ENCODE measurements at places on chromosomes 7 and 10.

GRCh38 chr7:103605640-103606039, 159.6 kb upstream of the SLC26A5 start:
- DNase-seq, result no peak

DNA sequence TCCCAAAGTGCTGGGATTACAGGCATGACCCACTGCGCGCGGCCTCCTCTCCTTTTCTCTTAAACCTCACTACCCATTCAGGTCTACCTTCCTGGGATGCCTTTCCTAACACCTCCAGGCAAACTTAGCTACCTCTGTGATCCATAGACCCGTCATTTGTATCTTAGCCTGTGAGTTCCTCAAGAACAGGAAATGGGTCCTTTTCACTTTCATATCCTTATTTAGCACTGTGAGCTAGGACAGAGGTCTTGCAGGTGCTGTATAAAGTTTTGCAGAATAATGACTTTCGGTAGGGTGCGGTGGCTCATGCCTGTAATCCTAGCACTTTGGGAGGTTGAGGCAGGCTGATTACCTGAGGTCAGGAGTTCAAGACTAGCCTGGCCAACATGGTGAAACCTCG, 215.7 kb downstream of the RELN start:
- DNase-seq, result no peak

DNA sequence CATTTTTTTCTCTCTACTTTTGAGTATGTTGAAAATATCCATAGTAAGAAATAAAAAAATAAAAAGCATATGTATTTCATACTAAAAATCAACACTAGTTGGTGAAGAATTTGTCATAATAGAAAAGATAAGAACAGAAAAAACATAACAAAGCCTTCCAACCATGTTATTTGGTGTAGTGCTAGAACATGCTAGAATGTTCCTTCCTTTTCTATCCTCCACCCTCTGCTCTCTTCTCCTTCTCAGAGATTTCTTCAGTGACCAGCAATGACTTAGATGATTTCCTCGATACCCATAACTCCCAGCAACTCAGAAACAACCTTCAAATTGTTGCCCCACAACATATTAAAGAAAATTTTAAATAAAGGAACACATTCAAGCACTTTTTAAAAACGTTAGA, 2.6 kb downstream of the ZC3HAV1 start:
- no peak for DNase-seq

DNA sequence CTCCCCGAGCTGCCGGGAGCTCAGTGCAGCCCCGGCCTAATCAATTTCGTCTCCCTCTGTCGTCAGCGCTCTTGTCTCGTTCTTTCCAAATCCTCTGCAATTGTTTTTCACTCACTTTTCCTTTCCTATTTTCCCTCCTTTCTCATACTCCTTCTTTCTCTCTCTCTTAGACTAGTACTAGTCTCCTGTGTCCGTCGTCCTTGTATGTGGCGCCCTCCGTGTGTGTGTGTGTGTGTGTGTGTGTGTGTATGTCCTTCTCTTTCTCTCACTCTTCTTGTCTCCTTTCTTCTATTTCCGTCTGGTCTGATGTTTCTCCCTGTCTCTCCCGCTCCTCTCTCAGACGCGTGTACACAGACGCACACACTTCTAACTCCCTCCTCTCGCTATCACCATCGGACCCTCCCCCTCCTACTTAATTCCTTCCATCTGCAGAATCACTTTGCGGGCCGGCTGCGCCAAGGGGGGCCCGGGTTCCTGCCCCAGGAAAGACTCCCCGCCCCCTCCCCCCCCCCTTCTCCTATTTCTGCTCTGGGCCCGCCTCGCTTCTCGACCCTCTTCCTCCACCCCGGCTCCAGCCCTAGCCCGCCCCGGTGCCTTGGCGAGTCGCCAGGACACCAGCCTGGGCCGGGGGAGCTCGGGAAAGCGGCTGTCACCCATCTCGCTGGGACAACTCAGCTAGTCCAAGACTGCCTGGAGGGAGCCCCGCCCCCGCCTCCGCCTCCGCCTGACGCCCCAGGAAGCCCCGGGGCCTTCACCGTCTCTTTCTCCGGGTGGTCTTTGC, 743 bp upstream of the ZCCHC24 start:
- no peak for DNase-seq

DNA sequence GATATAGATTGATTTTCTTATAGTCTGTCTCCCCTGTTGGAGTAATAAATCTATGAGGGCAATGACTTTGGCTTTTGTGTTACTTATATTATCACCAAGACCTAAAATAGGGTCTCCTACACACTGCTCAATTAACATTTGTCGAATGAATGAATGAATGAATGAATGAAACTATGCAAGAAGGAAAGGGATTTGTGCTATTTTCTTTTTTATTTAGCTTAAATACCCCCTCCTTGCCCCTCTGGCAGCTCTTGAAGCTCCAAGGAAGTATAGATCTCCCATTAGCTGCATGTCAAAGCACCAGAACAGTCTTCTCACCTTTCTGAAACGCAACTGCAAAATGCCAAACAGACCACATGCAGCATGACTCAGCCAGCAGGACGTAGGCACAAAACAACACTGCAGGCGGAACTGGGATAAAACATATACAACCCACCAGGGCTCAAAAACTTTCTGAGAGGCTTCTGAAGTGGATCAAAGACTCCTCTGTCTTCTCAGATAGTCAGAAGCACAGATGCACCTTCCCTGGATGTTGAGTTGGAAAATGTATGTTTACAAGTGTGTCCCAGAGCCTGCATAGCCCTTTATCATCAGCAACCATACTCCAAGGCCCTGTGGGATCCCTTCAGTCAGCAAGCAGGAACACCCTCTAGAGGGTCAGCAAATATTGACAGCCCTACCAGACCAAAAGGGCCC, 187.8 kb downstream of the NPSR1 start:
- DNase-seq, result no peak

GRCh38 chr7:105982388-105982787, 19.3 kb downstream of the CDHR3 start:
- no peak for DNase-seq

- no peak for DNase-seq
Observed at GRCh38 chr7:138992052-138992531, 10.9 kb upstream of the KIAA1549 start.

- no peak for DNase-seq
Observed at GRCh38 chr7:5635461-5636445, 145.7 kb downstream of the RNF216 start.

DNA sequence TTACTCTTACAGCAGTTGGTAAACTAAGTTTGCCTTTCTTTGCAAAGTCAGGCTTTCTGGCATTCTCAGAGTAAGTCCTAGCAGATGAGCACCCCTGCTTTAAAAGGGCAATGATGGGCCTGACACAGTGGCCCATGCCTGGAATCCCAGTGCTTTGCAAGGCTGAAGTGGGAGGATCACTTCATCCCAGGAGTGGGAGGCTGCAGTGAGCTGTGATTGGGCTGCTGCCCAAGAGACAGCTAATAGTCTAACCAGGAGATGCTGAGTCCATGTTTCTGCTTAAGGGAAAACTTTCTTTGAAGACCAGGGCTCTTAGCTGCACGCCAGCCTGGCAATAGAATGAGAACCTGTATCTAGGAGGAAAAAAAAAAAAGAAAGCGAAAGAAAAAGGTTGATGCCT, 100.2 kb upstream of the MPP7 start:
- no peak for DNase-seq

DNA sequence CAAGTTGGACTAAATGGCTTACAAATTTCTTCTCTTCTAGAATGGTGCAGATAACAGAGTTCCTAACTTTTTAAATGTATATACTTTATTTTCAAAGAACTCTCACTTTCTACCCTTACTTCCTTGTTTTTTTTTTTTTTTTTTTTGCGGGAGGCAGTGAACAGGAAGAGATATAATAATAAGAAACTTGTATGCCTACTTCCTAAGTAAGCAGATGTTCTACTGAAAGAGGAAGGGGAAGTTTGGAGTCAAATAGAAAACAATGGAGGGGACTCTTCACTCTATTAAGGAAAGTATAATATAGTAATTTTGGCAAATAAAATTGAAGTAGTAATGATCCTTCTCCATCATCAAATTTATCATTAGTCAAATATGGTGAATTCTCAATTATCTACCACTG, 754.0 kb downstream of the KCNMA1 start:
- DNase-seq, result no peak

DNA sequence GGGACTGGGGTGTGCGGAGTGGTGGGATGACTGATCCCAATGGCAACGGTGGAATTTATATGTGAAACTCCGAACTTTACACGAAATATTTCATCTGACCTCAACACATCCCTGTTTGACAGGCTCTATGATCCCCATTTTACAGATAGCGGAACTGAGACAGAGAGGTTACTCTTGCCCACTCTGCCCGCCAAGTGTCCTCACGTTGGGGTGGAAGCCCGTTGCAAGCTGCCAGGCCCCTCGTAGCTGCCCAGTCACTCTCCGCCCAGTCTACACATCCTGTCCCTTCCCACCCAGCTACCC, 397 bp upstream of the NFE2L3 start:
- DNase-seq, result no peak

DNA sequence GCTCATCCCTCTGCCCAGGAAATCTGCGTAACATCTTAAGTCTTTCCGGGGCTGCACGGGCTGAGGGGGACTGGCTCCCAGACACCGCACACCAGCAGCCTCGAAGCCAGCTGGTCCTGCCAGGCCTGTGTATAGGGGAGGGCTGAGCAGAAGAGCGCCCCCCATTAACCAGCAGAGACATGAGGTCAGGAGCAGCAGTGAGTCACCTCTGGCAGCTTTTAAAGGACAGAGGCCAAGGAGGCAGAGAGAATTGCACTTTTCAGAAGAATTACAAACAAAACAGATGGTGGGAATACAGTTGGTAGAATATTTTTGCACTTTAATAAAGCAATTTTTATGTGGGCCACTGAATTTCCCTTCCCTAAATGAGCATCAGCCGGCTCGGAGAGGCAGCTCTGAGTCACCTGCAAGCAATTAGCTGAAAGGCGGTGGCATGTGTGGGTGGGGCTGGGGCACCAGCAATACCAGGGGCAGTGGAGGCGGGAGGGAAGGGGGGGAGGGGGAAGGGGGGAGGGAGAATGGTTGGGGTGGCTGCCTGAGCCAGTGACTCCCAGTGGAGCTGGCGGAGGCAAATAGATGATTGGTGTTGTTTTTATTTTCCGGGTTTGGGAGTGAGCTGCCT, 39.1 kb downstream of the GOLGA7B start:
- DNase-seq, result no peak

DNA sequence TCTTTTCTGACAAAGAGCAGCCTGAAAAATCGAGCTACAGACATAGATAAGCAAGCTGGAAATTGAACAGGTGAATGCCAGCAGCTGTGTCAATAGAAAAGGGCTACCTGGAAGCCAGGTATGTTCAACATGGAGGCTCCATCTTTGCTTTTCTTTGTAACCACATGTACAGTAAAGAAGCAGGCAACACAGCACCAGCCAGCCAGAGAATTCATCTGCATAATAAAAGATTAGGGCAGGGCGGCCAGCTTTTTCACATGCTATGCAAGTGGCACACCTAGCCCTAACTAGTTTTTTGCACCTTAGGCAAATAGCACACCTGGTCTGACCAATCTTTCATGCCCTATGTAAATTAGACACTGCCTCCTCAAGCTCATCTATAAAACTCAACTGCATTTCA, 25.7 kb downstream of the COG5 start:
- no peak for DNase-seq

GRCh38 chr7:95491634-95492314, 6.0 kb downstream of the ASB4 start:
- DNase-seq, result peak; percentile 46

GRCh38 chr10:112767156-112767555, 182.9 kb upstream of the TCF7L2 start:
- no peak for DNase-seq

GRCh38 chr7:26187380-26188205, 13.0 kb downstream of the HNRNPA2B1 start:
- no peak for DNase-seq

- no peak for DNase-seq
Observed at GRCh38 chr10:71184421-71184820, 27.9 kb upstream of the UNC5B start.

DNA sequence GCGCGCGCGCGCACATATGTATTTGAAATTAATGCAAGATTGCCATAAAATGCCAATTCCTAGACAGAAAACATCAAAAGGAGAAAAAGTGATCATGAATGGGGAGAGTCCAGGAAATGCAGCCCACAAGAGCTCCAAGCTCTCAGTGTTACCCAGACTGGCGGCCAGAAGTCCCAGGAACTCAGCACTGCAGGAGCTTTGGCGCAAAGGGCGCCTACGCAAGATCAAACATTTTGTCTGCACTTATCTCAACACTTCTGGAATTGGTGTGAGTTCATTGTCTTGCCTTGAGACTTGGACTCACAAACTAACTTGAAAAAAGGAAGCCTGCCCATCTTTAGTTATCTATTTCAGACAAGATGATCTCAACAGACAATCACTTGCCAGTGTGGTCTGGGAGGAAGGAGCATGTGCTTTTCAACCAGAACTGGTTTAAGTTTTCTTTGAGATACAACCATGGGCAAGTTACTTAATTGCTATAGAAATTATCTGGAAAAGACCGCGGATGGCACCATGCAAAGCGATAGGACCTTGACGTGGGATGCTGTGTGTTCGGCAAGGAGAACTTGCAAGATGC, 77.2 kb downstream of the KIAA1549 start:
- DNase-seq, result no peak

DNA sequence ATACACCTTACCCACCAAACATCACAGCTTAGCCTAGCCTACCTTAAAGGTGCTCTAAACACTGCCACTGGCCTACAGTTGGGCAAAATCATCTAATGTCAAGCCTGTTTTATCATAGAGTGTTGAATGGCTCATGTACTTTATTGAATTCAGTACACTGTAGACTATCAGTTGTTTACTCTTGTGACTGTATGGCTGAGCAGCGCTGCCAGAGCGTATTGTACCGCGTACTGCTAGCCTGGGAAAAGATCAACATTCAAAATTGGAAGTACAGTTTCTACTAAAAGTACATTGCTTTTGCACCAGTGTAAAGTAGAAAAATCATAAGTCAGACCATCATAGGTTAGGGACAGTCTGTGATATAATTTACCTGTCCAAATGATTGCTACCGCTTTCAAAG, 226.8 kb downstream of the PRPF18 start:
- DNase-seq, result no peak

GRCh38 chr10:128191847-128192246, 65.6 kb upstream of the MKI67 start:
- DNase-seq, result no peak

- no peak for DNase-seq
Observed at GRCh38 chr10:83427101-83427500, 712.2 kb upstream of the GHITM start.

- no peak for DNase-seq
Observed at GRCh38 chr10:11454160-11454559, 157.3 kb downstream of the USP6NL start.

- DNase-seq, result no peak
Observed at GRCh38 chr7:108109221-108109908, 20.8 kb downstream of the LAMB4 start.

- DNase-seq, result no peak
Observed at GRCh38 chr10:17021656-17022465, 107.8 kb downstream of the CUBN start.

- no peak for DNase-seq
Observed at GRCh38 chr7:14973712-14974428, 71.3 kb upstream of the DGKB start.

GRCh38 chr10:32795598-32796183, 162.3 kb downstream of the ITGB1 start:
- DNase-seq, result peak; percentile 14
